Inflammatory macrophage treated with lipopolysaccharide for 4 hours (primary cell): ENCODE measurements at places on chromosomes 5 and 9.
A peak's percentile ranks its signal among the peaks of the same experiment; 100 is the strongest.

- no peak for DNase-seq
These were observed 88.2 kb upstream of the CACNA1B start for GRCh38 chr9:137789295-137789895.

DNA sequence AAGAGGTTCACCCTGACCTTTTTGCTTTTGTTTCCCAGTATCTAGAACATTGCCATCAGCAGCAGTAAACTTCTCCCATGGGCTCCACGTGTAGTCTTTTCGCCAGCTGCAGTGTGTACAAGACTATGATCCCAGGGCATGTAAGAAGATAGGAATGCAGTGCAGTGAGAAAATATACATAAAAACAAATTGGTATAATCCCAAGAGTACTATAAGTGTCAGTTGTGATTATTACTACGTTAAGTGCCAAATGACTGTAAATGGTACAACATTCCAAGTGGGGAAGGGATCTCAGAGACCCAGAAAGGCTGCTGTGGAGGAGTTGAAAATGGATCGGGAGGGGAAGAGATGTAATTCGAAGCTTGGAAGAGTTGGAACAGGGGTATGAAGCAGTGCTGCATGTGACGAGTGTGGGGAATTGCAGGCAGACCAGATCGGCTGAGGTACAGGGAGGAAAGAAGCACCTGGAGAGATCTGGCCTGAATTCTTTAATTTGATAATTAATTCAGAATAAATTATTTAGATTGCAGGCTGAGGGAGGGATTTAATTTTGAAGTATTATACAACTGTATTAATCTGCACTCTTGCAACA is 95.1 kb downstream of the FBXL7 start:
- DNase-seq = no peak

DNA sequence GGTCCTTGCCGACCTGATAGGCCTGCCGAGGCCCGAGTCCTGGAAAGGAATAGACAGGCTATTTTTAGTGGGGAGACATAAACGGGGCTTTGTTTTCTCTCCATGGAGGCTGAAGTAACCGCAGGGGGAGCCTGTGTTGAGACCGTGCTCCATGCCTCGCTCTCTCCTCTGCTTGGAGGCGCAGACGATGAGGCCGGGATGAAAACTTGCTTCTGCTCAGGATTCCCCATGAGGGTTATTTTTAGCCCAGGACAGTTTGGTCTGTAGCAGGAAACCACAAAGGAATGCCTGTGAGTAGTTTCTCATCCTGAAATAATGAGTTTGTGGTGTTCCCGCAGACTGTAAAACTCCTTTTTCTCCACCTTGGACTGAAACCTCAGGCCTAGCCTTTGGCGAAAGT is 81.9 kb upstream of the RARS1 start:
- no peak for DNase-seq

DNA sequence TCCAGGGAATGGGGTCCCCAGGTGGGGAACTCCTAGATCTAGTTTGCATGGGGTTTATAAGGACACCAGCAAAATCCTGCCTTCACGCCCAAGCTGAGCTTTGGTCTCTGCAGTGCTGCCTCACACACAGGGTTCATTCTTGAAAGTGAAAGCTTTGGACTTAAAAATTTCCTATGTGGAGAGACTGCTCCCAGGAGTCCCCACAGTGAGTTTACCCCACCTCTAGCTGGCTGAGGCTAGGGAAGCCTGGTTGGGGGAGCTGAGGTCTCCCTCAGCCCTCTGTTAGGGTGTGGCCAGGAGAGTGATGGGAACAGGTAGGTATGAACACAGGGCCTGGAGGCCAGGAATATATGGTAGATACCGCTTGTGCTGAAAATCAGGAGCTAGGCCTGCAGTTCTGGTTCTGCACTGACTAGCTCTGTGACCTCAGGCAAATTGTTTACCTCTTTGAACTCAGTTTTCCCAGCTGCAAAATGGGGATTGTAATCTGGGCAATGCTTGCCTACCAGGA is 41.5 kb upstream of the LARP1 start:
- peak; percentile 41 for DNase-seq

GRCh38 chr5:108763222-108763916 is 15.7 kb downstream of the FER start:
- DNase-seq = no peak

DNA sequence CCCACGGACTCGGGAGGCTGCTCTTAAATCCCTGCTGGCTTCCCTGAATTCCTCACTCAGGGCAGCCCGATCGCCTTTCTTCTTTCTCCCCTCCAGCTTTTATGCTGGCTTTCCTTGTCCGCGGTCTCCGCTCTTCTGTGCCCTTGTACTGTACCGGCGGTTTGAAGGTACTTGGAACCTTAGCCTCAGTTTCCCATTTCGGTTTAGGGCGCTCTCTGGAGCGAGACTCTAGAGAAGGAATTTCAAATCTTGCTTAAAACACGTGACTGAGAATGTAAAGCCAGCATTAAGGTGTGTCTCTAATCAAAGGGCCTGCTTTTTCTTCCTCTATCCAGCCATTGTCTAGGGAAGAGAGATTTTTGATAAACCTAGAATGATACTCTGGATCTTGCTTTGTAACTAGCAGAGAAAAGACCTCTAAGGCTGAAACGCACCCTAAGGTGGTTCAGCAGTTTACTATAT is 650 bp downstream of the GPR107 start:
- no peak for DNase-seq

GRCh38 chr9:132854832-132855231 is 23.3 kb downstream of the AK8 start:
- DNase-seq = no peak

DNA sequence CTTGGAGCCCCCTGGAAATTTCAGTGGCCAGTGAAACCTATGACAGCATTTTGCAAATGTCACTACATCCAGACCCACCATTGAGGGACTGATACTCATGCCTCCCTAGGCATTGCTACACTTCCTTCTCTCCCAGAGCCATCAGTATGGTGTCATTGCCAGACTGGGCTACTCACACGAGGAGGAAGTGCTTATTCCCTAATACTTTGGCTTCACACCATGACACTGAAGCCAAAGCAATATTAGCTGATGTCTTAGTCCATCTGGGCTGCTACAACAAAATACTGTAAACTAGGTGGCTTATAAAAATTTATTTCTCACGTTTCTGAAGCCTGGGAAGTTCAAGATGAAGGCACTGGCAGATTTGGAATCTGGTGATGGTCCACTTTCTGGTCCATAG is 22.6 kb downstream of the TRPM3 start:
- DNase-seq = no peak

GRCh38 chr9:119861842-119862241 is 492.6 kb upstream of the BRINP1 start:
- no peak for DNase-seq

GRCh38 chr9:126682928-126683697 is 69.4 kb downstream of the LMX1B start:
- DNase-seq = no peak

DNA sequence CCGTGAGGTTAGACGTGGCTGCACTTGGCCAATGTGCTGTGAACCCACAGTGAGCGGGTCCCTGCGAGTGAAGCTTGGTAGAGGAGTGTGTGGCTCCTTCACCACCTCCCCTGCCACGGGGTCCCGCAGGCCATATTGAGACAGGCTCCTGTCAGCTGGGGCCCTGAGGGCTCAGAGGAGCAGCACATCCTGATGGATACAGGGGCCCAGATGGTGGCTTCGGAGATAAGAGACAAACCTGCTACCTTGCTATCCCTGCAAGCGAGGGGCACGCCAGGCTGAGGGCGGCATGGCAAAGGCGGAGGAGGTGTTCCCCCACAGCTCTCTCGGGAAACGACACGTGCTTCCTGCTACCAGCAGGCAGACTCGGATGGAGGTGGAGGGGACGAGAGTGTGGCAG is 33.1 kb downstream of the SLC6A3 start:
- no peak for DNase-seq

GRCh38 chr5:9284781-9285307 is 261.0 kb downstream of the SEMA5A start:
- no peak for DNase-seq
